ENCODE measurements at places on chromosomes 4 and X. TPM values are rescaled to one million over a fixed set of nuclear protein-coding genes. Genes with fewer than 3 reads are reported as not detected.

The DMD gene
- 33.3 TPM for total RNA-seq

The PLXNA3 gene
- 16.3 TPM for total RNA-seq

The ENAM gene
- total RNA-seq, result under 0.01 TPM

The CXorf65 gene
- total RNA-seq, result not detected

The AFP gene
- total RNA-seq, result 0.38 TPM

The GAGE12D gene
- total RNA-seq, result not detected

The CCKAR gene
- under 0.01 TPM for total RNA-seq

The PGM2 gene
- total RNA-seq, result 31.3 TPM

The HPSE gene
- 0.58 TPM for total RNA-seq

The WDFY3 gene
- total RNA-seq, result 78.6 TPM

The FAM47C gene
- not detected for total RNA-seq

The SPON2 gene
- 18.9 TPM for total RNA-seq

The DMP1 gene
- total RNA-seq, result not detected

The GAR1 gene
- 5.8 TPM for total RNA-seq

The PDZD4 gene
- total RNA-seq, result 0.56 TPM

The DTHD1 gene
- not detected for total RNA-seq

The GLUD2 gene
- total RNA-seq, result 1.1 TPM

The FGF2 gene
- 79.8 TPM for total RNA-seq

The NXF2B gene
- total RNA-seq, result not detected

The CTSO gene
- total RNA-seq, result 33.0 TPM

The IL3RA gene
- 0.19 TPM for total RNA-seq

The SCML2 gene
- 0.56 TPM for total RNA-seq

The ARMCX1 gene
- total RNA-seq, result 45.4 TPM

The DKC1 gene
- total RNA-seq, result 37.5 TPM

The JAKMIP1 gene
- not detected for total RNA-seq

The SEPTIN6 gene
- total RNA-seq, result 17.5 TPM

The CT45A10 gene
- not detected for total RNA-seq

The CLDN22 gene
- not detected for total RNA-seq

The TTC29 gene
- not detected for total RNA-seq

The SUPT20HL1 gene
- not detected for total RNA-seq

The DCAF12L1 gene
- total RNA-seq, result not detected

The WDR17 gene
- 0.58 TPM for total RNA-seq

The CACNA1F gene
- total RNA-seq, result not detected
